Nucleus accumbens (tissue), 56 donors: ENCODE measurements at places on chromosomes 4 and X.

GRCh38 chrX:129831091-129831885 lies 12.4 kb downstream of the ZDHHC9 start:
- peak; percentile 31 for DNase-seq

DNA sequence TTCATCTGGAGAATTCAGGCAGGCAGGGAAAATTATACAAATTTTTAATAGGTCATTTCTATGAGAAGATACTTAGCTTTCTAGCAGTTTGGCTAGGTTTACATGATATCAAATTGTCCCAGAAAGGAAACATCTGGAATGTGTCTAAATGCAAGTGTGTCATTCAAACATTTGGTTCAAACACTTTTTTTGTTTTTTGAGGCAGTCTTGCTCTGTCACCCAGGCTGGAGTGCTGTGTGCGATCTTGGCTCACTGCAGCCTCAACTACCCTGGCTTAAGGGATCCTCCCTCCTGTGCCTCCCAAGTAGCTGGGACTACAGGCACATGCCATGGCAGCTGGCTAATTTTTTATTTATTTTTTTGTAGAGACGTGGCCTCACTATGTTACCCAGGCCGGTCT lies 31.6 kb downstream of the SPARCL1 start:
- DNase-seq, result no peak

DNA sequence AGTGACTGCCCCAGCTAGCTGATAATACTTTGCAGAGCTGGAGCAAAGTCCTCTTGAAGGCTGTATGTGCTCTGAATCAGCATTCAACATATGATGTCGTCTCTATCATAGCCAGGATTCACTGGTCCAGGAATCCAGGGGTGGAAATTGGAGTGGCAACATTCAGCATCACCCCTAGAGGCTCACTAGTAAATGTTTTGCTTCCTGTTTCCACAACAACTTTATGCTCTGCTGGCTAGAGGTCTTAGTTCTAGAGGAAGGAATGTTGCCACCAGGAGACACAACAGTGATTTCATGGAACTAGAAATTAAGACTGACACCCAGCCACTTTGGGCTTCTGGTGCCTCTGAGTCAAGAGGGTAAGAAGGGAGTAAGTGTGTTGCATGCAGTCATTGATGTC lies 11.3 kb downstream of the MAGEA1 start:
- no peak for DNase-seq

GRCh38 chr4:71683309-71683708 lies 100.6 kb downstream of the GC start:
- DNase-seq, result no peak

DNA sequence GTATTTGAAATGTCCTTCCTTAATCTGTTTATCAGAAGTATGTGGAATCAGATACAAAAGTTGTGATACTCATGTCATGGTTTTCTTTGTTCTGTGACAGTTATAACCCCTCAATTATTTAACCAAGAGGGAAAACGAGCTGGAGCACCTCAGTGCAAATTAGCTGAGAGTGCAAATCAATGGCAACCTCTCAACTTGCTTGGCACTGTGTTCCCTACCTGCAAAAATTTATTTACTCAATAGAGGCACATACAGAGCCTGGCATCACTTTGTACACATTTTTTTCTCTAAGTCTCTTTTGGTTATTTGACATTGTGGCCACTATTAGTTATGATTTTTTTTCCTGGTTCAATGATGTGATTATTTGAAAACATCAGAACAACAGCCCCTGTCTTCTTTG lies 186.2 kb downstream of the STIM2 start:
- DNase-seq, result no peak

DNA sequence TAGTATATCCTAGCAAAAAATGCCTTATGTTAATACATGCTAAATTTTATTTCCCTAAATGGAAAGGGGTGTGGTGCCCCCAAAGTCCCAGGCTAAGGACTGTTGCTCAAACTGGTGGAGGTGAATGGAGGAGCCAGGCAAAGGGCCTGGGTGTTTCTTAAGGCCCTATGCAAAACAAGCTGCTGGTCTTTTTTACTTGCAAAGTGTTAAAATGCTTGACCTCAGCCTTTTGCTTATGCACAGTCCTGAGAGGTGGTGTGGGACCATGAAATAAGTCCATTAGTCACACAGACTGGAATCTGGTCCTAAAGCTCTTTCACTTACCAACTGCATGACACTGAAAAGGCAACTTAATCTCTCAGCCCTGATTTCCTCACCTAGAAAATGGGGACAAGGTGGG lies 223.5 kb upstream of the MBNL3 start:
- DNase-seq, result no peak

DNA sequence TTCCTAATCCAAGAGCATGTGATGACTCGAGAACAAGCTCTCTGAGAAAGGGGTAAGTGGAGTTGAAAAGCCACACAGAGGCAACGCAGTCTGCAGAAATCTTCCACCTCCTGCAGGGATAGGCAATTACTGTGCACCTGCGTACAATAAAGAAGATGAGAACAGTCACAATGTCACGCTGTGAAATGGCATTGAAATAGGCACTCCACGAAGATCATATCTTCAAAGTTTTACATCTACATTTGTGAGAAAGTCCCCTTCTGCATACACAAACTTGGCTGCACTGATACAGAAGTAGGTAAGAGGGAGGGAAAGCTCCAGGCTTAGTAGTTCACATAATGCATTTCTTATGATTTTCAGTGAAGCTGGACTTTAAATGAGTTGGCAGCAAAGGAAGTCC lies 27.1 kb downstream of the DDX60L start:
- no peak for DNase-seq

- no peak for DNase-seq
These were observed 9.6 kb downstream of the ZAR1 start for GRCh38 chr4:48499551-48500066.

DNA sequence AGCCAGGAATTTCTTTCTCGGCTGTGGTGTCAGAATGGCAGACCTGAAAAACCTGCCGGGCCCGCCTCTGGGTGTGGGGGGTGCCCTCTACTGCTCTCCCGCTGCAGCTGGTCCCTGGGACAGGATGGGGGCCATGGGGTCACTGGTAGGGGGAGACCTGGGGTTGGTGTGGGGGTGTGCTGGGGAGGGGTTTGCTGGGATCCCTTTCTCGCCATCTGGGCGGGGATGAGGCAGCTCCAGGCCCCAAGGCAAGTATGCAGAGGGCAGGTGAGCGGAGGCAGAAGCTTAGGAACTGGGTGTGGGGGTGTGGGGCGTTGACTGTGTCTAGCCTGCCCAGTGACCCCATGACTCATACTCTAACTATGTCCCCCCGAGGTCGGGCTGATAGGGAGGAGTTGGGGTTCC lies 884 bp downstream of the CCDC120 start:
- DNase-seq, result no peak

GRCh38 chr4:156169861-156170260 lies 216.2 kb upstream of the CTSO start:
- no peak for DNase-seq

GRCh38 chrX:25016361-25016671 lies 551 bp upstream of the ARX start:
- no peak for DNase-seq

- DNase-seq, result no peak
These were observed 117.0 kb downstream of the CHRDL1 start for GRCh38 chrX:110678591-110678990.

- DNase-seq, result no peak
These were observed 46.1 kb downstream of the LAS1L start for GRCh38 chrX:65488495-65488894.

DNA sequence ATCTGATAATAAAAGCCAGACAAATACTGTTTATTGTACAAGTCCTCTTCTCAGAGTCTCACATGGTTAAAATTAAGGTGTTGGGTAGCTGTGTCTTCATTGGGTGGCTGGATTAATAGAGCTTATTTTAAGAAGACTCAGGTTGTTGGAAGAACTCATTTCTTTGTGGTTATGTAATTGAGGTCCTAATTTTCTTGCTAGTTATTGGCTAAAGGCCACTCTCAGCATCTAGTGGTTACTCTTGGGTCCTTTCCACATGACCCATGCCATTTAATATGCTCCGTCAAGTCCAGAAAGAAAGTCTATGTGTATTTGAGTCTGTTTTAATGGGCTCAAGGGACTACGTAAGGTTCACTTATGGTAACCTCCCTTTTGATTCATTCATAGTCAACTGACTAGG lies 1668.6 kb upstream of the AGA start:
- DNase-seq, result no peak

DNA sequence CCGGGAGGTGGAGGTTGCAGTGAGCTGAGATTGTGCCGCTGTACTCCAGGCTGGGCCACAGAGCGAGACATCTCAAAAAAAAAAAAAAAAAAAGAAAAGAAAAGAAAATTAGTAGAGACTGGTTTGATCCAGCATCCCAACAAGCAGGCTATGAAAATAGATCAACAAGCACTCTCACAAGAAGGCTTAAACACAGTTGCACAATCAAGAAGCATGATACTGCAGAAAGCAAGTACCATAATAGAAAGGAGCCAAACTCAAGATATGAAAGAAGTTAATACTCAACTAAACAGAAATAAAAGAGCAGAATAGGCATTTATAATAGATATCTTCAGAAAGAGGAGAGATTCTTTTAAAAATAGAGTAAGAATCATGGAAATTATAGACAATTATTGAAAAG lies 10.6 kb downstream of the TLR6 start:
- DNase-seq, result no peak

DNA sequence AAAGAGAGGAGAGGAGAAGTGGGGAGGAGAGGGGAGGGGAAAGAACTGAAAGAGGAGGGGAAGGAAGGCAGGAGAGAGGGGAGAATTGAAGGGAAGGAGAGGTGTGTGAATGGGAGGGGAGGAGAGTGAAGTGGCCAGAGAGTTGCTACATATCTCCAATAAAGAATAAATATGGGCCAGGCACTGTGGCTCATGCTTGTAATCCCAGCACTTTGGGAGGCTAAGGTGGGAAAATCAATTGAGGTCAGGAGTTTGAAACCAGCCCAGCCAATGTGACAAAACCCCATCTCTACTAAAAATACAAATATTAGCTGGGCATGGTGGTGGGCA lies 482.4 kb downstream of the NAF1 start:
- DNase-seq, result no peak

DNA sequence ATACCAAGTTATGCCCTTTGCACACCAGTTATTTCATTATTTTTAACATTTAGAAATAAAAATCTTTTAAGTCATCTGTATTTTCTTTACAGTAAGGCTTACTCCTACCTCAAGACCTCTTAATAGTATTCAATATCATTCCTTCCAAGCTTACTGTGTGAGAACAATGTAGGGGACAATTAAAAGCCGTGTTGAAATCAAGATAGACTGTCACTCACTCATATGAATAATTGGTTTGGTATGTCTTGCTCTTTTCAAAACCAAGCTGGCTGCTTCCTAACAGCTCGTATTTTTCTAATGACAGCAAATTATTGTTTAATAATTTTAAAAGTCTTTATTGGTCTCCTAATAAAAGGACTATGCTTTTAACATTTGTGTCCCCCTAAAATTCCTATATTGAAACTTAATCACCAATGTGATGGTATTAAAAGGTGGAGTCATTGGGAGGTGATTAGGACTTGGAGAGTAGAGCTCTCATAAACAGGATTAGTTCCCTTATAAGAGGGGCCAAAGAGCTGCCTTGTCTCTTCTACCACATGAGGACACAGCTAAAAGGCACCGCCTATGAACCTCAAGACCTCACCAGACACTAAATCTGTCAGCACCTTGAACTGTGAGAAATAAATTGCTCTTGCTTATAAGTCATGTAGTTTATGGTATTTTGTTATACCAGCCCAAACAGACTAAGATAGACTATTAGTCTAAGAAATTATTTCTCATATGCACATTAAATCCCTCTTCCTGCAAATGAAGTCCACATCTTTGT lies 4.1 kb downstream of the ABCB7 start:
- DNase-seq, result no peak

- peak; percentile 60 for DNase-seq
These were observed at the start of gene DACH2 for GRCh38 chrX:86148024-86148511. Gene DACH2, plus strand, starts transcription at chrX:86148451.

DNA sequence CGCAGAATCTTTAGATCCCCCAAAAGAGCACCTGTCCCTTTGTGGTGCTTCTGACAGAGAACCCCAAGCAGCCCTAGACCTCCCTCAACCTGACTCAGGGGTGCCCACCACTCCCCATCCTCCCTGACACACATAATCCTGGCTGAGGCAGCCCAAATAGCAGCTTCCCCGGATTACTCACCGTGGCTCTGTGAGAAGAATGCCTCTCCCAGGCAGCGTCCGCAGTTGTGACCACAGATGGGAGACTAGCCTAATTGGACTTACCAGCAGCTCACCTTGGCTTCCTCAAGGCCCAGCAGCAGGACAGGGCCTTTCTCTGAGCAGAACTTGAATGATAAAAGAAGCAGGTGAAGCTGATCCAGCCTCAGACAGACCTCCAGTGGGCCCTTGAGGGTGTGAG lies 10.3 kb upstream of the ODAPH start:
- no peak for DNase-seq

GRCh38 chrX:22338740-22339139 lies 66.0 kb downstream of the CBLL2 start:
- no peak for DNase-seq

GRCh38 chrX:68440940-68441339 lies 7.6 kb upstream of the OPHN1 start:
- peak; percentile 46 for DNase-seq

DNA sequence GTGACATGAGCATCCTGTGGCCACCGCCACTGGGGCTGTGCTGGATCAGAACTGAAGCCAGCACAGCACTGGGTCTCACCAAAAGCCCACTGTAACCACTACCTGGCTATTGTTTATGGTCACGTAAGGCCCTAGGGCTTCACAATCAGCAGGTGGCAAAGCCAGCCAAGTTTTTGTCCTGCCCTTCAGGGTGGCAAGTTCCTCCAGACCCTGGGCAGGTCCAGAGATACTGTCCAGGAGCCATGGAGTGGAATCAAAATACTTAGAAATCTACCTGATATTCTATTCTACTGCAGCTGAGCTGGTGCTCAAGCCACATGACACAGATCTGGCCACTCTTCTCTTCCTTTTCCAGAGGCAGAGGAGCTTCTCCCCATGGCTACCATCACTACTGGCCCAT lies 121.2 kb upstream of the CXXC4 start:
- DNase-seq, result no peak

DNA sequence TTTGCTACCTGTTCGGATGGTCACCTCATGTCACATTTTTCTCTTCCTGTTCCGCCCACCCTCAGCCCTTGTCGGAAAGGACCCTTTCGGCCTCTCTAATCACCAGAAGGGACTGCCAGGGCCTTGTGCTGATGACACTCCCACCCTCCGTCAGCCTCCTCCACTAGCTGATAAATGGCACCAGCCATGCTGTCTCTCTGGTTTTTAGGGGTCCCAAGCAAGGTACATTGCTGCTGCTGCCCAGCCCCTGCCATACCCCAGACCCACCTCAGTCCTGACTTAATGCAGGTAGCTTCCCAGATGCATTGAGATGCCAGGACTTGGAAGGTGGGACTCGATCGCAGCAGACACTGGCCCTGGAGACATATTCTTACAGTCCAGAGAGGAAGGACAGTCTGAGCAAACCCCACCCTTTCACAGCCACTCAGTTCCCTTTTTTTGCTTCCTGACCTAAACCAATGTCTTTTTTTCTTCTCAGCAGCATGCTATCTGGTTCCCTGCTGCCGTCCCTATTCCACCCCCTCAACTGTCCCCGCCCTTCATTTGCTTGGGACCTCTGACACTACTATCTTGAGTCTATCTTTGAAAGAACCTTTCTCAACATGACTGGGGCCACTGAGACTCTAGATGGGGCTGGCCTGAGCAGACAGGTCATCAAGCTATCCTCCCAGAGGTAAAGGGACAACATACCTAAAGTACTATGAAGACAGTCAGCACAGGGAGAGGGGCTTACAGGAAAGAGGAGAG lies at the start of gene BTK:
Gene BTK (minus strand): TSS at position 397 of the 747 bp plus-strand sequence. CDS start 10,907 bp downstream, outside the sequence.
- DNase-seq, result no peak

GRCh38 chr4:82618103-82618720 lies 56.4 kb upstream of the TMEM150C start:
- DNase-seq, result no peak

GRCh38 chr4:109134921-109135320 lies 167.5 kb downstream of the COL25A1 start:
- no peak for DNase-seq
